HAP-1 (cell line): ENCODE measurements at places on chromosomes 7 and 10.

- no peak for DNase-seq
Measured at GRCh38 chr7:37943905-37944736, 23.7 kb downstream of the EPDR1 start.

- no peak for DNase-seq
Measured at GRCh38 chr7:108289852-108290251, 159.7 kb upstream of the LAMB4 start.

DNA sequence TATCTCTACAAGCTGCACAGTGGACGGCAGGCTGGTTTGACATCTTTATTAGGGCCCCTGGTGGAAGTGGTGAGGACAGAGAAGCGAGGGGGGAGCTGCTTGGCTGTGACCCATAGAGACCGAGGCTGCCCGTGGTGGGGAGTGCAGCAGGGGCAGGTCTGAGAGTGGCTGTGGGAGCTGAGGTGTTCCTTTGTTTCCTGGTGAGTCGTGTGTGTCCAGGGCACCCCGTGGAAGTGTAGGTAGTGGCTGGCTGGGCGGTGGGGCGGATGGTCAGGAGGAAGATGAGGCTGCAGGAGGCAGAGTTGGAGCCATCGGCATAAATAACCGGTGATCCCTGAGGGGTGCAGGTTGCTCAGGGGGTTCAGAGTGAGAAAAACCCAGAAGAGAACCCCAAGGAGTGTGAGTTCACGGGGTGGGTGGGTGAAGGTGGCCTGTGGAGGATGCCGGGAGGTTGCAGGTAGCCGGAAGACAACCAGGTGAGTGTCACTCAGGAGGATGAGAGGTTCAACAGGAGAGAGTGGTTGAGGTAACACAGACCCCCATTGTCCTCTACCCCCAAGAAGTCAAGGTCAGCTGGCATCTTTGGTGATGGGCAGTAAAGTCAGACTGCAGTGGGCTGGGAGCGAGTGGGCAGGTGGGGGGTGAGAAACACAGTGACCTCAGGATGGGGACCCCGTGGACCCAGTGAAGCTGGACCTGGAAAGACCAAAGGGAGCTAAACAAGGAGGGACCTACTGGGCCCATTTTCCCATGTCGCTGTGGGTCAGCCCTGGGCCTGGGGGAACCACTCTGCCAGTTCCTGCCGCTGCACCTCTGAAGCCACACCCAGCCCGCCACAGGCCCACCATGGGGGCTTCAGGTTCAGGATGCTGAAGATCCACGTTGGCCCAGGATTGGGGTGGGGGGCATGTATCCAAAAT lies 7.8 kb downstream of the ATP6V0E2 start:
- no peak for DNase-seq

- DNase-seq, result no peak
Measured at GRCh38 chr7:1562116-1562515, 6.1 kb upstream of the TMEM184A start.

GRCh38 chr7:16891874-16892643 lies 10.3 kb upstream of the AGR3 start:
- DNase-seq, result no peak

- no peak for DNase-seq
Measured at GRCh38 chr10:35223016-35223415, 96.4 kb downstream of the CREM start.

DNA sequence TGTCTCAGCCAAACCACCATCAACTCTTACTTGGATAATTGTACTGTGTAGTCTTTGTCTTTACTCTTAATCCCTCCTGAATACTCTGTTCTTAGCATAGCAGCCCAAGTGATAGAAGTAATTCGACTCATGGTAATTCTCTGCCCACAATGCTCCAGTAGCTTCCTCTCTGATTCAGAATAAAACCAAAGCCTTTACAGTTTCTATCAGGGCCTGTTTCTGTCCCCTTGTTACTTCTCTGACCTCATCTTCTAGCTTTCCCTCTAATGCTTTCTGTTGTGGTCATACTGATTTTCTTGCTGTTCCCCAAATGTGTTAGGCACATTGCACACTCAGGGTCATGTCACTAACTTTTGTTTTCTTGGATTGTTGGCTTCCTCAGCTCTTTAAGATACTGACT lies 8.0 kb downstream of the ZNF518A start:
- DNase-seq, result no peak

DNA sequence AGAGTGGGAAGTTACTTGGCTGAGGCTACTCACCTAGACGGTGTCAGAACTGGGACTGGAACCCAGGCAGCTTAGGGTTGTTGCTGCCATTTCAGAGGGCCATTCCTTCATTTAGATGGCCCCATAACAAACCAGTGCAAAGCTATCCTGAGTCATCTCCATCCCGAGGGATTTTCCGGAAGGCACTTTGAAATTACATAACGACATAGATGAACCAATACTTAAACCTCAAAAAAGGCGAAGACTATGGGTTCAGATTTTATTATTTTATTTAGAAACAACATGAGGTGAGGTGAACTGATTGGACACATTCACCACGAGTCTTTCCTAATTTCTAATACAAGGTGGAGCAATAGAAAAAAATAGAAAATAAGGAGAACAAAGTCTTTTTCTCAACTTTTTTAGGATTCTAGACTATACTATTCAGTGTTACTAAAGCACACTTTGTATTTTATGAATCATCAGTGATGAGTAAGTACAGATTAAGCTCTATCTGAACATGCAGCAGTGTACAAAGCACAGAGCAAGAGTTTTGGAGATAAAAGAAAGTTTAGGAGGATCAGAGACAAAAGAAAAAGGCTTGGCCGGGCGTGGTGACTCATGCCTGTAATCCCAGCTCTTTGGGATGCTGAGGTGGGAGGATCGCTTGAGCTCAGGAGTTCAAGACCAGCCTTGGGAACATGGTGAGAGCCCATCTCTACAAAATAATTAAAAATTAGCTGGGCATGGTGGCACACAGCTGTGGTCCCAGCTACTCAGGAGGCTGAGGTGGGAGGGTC lies 79.5 kb upstream of the SVIL start:
- DNase-seq, result peak; percentile 37

GRCh38 chr10:58412502-58412961 lies 27.3 kb downstream of the TFAM start:
- peak; percentile 20 for DNase-seq

GRCh38 chr7:90709501-90710465 lies 113.7 kb downstream of the CDK14 start:
- no peak for DNase-seq

DNA sequence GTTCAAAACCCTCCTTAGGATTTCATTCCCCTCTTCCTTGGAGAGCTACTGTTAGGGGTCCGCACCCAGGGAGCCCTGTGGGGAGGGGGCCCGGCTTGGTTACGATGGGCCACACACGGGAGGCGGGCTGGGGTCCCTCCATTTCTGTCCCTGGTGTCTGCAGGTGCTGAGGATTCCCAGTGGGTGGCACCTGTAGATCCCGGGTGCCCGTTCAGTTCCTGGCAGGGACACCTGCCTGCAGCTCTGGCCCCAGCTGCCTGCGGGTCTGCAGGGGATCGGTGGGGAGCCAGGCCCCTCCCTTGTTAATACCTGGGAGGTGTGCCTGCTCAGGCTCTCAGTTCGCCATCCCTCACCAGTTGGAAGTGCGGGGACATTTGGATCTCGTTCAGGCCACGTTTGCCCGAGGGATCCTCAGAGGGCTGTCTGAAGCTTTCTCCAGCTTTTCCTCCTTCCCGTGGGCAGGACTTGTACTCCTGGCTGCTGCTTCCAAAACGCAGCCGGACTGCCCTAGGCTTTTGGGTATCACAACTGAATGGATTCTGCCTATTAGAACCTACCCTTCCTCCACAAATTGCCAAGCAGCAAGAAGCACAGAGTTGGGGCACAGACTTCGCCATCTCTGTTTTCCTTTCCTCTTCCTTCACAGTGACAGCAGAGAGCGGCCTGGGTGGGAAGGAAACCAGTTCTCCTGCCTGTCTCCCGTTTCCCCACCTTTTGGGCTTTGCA lies 22.3 kb upstream of the IL15RA start:
- DNase-seq, result no peak

DNA sequence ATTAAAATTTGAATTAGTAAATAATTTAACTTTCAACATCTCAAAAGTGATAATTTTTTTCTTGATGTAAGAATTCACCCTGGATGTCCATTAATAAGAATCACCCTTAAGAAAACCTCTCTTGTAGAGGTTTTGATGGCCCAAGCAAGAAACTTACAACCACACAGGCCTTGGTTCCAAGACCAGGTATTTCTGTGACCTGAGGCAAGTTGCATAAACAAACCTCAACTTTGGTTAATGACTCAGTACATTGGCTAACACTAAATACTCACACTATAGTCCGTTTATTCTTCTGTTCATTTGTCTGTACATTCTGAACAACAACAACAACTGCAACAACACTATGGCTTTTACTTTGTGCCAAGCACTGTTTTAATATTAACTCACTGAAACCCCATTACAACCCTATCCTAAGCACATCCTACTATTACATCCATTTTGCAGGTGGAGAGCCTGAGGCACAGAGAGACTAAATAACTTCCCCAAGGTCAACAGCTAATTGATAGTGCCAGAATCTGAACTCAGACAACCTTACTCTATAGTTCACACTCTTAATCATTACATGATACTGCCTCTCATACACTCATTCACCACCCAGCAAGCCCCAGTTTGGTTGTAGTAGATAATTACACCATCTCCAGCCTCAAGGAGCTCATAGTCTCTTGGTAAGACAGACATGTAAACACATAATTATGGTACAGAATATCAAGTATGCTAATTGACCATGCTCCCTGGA lies 6.6 kb downstream of the ANK3 start:
- DNase-seq, result no peak

- DNase-seq, result no peak
Measured at GRCh38 chr7:102908676-102909075, 4.1 kb upstream of the LRRC17 start.

GRCh38 chr10:27819781-27820531 lies 74.3 kb upstream of the MKX start:
- no peak for DNase-seq

GRCh38 chr10:89540420-89540949 lies 5.1 kb upstream of the SLC16A12 start:
- DNase-seq, result no peak

- DNase-seq, result no peak
Measured at GRCh38 chr10:64014281-64014680, 493.1 kb downstream of the REEP3 start.

DNA sequence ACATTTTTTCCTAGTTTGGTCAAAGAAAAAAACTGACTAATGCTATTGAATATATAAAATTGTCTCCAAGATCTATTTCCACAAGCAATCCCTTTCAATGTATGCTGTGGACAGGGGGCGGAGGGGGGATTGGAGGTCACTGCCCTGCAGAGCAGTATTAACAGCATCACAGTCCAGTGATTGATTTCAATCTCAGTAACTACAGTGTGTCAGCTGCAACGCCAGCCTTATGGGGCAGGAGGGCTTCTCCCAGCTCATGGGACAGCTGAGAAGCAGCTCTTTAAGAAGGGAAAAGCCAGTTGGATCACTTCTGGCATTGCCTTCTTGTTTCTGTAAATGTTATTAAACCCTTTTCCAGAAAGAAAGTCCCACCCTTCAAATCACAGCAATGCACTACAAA lies 65.0 kb downstream of the RAPGEF5 start:
- no peak for DNase-seq

DNA sequence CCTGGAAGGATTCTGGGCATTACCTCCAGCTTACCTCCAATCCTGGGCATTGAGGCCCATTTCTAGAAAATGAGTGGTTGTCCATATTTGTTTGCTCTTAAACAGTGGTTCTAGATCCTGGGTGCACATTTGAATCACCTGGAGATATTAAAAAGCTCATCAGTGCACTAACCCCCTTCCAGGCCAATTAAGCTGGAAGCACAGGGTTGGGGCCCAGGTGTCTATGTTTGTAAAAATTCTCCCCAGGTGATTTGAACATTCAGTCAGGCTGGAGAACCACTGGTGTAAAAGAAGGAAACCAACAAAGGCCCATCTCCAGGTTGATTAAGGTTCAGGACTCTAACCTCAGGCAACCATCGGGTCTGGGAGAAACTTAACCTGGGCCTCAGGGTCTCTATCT lies 102.6 kb upstream of the NANOS1 start:
- no peak for DNase-seq

- DNase-seq, result no peak
Measured at GRCh38 chr7:30065746-30066145, 37.5 kb downstream of the PLEKHA8 start.

DNA sequence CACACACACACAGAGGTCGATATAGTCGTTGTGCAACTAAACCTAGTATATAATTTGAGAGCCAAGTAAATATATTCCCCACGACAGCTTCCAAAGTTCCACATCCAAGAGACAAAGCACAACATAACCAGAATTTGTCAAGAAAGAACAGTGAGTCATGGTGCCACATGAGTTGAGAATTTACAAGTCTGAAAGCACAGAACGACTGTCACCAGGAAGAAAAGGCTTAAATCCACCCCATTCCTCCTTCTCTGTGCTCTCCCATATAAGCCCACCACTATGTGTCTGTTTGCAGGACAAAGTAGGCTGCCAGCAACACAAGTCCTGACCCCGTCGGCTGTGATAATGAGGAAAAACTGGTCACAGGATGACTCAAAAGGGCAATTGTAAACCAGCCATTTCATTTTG lies 32.8 kb downstream of the GSAP start:
- no peak for DNase-seq

DNA sequence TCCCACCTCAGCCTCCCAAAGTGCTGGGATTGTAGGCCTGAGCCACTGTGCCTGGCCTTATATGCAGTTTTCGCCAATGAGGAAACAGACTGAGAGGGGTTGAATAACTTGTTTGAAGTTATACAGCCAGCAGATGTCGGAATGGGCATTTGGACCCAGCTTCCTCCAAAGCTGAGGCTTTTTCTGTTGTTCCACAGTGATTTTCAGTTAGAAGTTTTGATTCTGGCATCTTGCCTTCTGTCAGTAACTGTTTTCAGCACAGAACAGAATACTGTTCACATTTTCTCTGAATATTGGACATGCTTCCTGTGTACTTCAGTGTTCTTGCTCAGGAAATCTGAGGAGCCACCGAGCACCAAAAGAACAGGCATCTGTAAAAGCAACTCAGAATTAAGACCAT lies 287.2 kb downstream of the CAMK1D start:
- no peak for DNase-seq

DNA sequence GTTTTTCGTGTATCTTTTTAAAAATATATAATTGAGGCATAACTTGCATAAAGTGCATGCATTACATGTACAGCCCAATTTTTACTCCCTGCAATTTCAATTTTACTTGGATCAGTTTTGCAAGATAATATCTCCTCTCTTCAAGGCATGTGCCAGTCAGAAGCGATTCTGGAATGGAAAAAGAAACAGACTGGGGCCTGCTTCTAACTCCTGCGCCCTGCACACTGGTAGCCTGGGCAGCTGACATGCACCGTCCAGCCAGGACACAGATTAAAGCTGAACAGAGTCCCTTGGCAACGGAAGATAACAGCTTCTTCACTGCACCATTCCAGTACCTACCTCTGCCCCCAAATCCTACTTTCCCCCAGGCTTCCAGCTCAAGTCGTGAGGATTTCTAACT lies 182.1 kb downstream of the FAM107B start:
- no peak for DNase-seq

DNA sequence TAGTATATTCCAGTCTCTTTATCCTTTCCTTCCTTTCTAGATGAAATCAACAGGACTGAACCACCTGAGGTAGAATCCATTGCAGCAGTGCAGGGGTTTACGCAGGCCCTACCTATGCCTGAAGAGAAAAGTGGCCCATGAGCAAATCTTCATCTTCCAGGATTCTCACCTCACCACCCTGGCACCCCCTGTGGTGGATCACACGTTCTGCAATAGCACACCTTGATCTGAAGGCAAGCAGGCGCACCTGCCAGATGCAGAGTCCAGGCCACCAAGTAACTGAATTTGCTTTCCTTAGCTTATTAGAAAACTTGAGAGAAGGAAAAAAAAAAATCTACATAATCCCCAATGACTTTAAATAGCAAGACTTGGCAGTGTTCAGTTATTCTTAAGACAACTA lies 121.4 kb downstream of the PIP4K2A start:
- no peak for DNase-seq

- peak; percentile 96 for DNase-seq
Measured at GRCh38 chr10:87625661-87626060, 34.0 kb upstream of the PAPSS2 start.
